CD4-positive, alpha-beta T cell treated with Interleukin-21 for 1 hour (primary cell): ENCODE measurements at places on chromosomes 7 and 10.
A peak's percentile ranks its signal among the peaks of the same experiment; 100 is the strongest.

- DNase-seq = no peak
These were observed 181.3 kb downstream of the SDK1 start for GRCh38 chr7:3482147-3482921.

DNA sequence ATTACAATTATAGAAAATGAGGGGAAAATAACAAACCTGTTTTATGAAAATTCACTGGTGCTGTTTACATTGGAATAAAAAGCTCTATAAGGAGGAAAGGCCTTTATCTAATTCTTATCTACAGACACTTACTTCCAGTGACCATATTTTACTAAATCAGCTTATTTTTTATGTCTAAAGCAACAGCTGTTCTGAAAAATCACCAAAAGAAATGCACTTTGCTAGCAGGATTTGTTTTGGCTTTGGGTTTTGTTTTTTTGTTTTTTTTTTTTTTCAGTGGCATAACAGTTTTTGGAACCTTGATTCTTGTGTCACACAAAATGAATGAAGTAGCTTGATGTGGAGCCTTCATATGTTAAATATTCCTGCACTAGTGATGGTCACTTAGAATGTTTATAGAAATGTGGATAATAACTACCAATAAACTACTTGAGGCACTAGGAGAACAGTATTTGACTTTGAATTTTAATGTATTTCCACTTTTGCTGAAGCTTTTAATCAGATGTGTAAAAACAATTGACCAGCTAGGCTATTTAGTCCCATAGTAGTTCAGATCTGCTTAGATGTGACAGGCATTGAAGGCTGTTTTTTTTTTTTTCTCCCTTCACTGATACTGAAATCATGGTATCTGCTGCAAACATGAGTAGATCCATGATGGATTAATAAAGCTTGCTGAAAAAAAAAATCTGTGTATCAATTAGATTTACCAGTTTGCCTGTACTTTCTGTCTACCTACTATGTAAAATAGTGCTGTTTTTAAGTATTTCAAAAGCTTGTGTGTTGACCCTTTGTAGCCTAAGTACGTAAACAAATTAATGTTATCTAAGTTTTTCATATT, 2.8 kb downstream of the ARL4A start:
- no peak for DNase-seq

- DNase-seq = no peak
These were observed 16.9 kb upstream of the GPR146 start for GRCh38 chr7:1027242-1028043.

GRCh38 chr10:5854131-5854475, 35.6 kb downstream of the ANKRD16 start:
- no peak for DNase-seq

- no peak for DNase-seq
These were observed 173.8 kb upstream of the SMIM30 start for GRCh38 chr7:113292105-113292504.

GRCh38 chr7:93551063-93551895, 23.2 kb downstream of the CALCR start:
- DNase-seq = peak; percentile 4

GRCh38 chr7:7970237-7970530, 1.6 kb downstream of the GLCCI1 start:
- no peak for DNase-seq

- DNase-seq = peak; percentile 72
These were observed 41.5 kb upstream of the BNIP3 start for GRCh38 chr10:132023092-132023811.

DNA sequence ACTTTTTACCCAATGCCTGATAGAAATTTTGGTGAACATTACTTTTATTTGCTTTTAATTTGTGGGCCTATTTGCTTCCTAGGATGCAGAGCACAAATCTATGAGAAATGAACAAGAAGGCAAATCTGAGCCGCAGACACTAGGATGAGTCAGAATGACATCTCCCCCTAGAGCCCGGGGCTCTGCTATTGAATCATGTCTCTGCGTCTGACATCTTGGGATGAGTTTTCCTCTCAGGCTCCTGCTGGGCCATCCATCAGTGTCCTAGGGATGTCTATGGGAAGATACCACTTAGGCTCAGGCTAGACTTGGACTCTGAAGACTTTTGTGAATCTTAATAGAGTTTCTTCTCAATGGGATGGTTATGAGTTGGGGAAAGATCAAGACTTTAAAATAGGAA, 157.3 kb upstream of the MTPN start:
- no peak for DNase-seq

DNA sequence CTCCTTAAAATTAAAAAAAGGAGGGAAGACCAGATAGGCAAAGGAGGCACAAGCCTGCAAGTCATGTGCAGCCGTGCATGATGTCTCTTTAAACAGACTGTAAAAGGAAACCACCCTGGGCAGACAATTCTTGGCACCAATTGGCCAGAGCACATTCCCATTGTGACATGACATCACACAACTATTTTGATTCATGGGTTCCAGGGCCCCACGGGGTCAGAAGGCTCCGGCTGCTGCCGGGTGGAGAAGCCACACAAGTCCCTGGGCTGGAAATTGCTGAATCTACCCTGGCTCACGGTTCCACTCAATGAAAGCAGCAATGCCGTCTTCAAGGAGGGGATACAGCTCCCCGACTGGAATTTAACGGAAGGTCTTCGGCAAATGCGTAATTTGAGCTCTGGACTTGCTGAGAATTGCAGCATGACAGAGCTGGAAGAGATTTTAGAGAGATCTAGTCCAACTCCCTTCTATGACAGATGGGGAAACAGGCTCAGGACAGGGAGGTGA, 140.5 kb downstream of the PRKAG2 start:
- no peak for DNase-seq

DNA sequence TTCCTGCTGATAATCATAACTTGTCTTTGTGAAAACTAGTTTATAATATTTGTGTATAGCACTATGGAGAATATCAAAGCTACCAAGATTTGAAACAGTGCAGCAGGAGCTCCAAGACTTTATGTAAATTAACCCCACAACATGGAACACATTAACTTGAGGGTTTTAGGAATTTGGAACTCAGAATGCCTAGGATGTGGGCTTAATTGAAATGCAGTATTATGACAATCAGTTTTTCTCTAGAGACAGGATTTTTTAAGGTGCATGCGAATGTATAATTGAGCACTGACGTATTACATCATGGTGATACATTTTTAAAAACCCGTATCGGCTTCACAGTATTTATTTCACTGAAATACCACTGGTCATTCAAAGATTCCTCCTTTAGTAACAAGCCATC, 313.1 kb upstream of the DGKB start:
- no peak for DNase-seq

DNA sequence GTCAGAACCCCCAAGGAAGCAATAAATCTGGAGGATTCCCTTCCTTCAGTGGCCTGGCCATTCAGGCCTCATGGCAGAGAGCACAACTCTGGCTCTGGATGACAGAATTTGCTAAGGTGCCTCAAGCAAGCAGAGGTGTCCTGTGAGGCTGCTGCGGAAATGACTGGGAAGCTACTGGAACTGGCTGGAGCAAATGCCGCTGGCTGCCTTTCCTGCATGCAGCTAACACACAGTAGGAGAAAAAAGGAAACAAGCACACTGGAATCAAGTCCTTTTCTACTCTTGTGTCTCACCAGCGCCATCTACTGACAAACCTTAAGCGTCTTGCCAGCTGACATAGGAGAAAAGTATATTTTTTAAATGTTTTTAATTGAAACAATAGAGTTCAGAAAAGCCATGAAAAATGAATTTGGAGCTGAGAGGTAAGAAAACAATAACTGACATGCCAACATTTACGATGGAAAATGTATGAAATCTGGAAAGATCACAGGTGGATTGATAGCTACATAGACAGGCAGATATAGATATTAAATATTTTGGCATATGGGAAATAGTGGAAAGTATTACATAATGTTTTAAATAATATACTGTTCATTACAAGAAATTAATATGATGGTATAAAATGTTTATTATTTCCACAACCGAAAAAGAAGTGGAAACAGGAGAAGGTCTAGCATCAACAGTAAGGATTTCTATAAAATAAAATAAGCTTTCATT, 951.6 kb downstream of the ANKRD7 start:
- peak; percentile 3 for DNase-seq

DNA sequence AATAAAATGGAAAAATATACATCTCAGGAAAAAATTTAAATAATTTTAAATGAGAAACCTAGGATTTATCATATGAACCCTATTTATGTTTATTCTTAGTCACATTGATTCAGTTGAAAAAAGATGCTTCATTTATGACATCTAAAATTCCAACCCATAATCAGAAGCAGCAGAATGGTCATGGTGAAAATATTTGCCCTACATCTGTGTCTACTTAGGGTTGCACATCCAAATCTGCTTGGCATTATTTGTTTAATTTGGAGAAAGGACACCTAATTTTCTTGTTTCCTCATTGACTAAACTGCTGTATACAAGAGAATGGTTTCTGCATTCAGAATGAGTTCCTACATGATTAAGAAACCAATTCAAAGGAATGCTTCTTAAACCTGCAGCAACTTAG, 72.9 kb upstream of the SKAP2 start:
- no peak for DNase-seq

DNA sequence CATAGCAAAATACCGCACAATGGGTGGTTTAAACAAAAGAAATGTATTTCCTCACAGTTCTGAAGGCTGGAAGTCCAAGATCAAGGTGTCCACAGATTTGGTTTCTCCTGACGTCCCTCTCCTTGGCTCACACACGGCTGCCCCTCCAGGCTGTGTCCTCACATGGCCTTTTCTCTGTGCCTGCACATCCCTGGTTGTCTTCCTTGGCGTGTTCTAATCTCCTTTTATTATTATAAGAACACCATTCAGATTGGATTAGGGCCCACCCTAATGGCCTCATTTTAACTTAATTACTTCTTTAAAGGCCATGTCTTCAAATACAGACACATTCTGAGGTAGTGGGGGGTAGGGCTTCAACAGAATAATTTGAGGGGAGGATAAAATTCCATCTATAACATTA, 87.9 kb downstream of the FZD1 start:
- DNase-seq = no peak

GRCh38 chr10:78269060-78269459, 235.4 kb downstream of the RPS24 start:
- DNase-seq = no peak

GRCh38 chr10:110985497-110986275, 66.3 kb downstream of the SHOC2 start:
- no peak for DNase-seq

DNA sequence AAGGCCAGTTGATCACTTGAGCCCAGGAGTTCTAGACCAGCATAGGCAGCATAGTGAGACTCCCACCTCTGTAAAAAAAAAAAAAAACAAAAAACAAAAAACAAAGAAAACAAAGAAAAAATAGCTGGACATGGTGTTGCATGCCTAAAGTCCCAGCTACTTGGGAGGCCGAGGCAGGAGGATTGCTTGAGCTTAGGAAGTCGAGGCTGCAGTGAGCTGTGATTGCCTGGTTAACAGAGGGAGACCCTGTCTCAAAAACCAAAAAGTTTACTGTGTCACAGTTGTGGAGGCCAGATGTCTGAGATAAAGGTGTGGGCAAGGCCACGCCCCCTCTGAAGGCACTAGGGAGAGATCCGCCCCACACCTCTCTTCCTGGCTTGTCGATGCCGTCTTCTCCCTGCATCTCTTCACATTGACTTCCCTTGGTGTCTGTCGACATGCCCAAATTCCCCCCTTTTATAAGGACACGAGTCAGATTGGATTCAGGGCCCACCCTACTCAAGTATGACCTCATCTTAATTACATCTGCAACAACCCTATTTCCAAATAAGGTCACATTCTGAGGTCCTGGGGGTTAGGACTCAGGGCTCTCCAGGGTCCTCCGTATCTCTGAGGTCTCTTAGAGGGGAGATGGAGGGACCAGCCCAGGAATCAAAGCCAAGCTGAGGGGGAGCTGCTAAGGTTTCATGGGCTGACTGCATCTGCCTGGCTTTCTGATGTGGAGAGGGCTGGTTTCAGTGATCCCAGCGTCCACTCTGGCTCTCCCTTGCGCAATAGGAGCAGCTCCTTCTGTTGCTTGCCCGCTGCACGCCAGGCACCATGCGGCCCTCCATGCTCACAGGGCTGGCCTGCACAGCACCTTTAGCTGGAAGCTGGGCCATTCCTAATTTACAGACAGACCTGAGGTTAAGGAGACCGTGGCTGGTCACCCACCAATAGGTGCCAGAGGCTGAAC, 23.1 kb downstream of the AGAP3 start:
- DNase-seq = no peak

GRCh38 chr10:58943960-58944359, 232.5 kb upstream of the PHYHIPL start:
- no peak for DNase-seq

- DNase-seq = peak; percentile 1
These were observed 547.8 kb upstream of the IGFBP3 start for GRCh38 chr7:46468753-46469356.

DNA sequence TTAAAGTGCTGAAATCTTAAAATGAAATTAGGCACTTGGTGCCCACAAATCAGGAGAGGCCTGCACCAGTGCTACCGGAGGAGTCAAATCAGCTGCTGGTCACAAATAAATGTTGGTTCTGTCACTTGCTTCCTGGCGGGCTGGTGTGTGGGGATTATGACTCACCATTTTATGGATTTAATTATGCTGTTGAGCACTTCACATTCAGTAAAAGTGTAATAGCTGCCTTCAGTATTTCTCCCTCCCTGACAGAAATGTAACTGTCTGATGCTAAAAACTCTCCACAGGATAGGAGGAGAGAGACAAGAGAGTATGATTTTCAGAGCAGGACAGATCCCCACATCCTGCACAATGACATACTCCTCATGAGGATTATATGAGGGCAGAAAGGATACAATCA, 186.0 kb downstream of the JAZF1 start:
- DNase-seq = no peak

- DNase-seq = no peak
These were observed 2.4 kb upstream of the UNC5B start for GRCh38 chr10:71209731-71210541.

- DNase-seq = no peak
These were observed 68.4 kb upstream of the MALRD1 start for GRCh38 chr10:18980089-18980629.

- DNase-seq = no peak
These were observed 53.1 kb downstream of the INPP5A start for GRCh38 chr10:132590752-132591121.

GRCh38 chr7:140039066-140039465, 23.7 kb downstream of the PARP12 start:
- DNase-seq = no peak

- DNase-seq = no peak
These were observed 69.4 kb downstream of the CCSER2 start for GRCh38 chr10:84397735-84398144.

GRCh38 chr10:125061557-125062226, 98.7 kb downstream of the CTBP2 start:
- DNase-seq = peak; percentile 6

- DNase-seq = no peak
These were observed 2.4 kb downstream of the TMEM140 start for GRCh38 chr7:135150072-135150782.

GRCh38 chr7:112757337-112757736, 32.9 kb downstream of the TMEM168 start:
- no peak for DNase-seq

- no peak for DNase-seq
These were observed 134.7 kb upstream of the TCERG1L start for GRCh38 chr10:131446171-131446570.

- no peak for DNase-seq
These were observed 616.1 kb downstream of the PTPRN2 start for GRCh38 chr7:157971501-157971900.
